GM18507 (cell line): ENCODE measurements at places on chromosomes 16 and 17.

GRCh38 chr16:66289051-66289680 is 77.3 kb upstream of the CDH5 start:
- DNase-seq = no peak

DNA sequence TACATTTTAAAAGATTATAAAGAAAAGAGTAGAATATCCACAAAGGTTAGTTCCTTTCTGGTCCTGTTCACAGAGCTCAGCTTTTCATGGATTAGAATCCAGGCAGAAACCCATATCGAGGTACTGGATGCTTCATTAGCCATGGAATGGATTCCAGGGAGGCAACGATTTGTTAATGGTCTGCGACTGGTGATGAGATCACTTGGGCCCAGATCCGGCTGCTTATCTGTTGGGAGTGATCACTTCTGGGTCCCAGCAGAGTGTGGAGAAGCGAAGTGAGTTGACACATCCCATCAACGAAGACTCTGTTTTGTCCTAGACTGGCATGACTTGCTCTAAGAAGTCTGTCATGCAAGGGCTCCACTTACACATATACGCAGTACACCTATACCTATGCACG is 165.8 kb downstream of the MAF start:
- DNase-seq = no peak

DNA sequence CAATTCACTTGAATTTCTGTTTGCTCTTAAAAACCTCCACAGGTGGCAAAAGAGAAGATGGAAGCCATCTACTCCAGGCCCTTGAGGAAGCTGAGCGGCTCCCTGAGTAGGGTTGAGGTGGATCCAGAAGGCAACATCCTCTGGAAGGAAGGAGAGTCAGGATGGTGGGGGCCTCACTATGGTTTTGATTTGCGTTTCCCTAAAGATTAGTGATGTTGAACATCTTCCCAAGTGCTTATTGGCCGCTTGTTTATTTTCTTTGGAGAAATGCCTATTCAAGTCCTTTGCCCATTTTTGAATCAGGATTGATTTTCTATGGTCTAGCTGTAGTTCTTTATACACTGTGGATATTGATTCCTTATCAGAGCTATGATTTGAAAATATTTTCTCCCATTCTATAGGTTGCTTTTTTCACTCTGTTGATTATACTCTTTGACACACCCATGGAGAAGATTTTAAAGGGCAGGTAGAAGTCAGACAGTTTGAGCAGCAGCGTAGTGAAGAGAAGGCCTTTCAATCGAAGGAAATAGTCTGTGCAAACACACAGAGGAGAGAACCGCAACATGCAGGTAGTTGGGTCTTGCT is 58.6 kb downstream of the WSB1 start:
- no peak for DNase-seq

GRCh38 chr17:8670421-8670820 is 39.9 kb upstream of the MYH10 start:
- no peak for DNase-seq

DNA sequence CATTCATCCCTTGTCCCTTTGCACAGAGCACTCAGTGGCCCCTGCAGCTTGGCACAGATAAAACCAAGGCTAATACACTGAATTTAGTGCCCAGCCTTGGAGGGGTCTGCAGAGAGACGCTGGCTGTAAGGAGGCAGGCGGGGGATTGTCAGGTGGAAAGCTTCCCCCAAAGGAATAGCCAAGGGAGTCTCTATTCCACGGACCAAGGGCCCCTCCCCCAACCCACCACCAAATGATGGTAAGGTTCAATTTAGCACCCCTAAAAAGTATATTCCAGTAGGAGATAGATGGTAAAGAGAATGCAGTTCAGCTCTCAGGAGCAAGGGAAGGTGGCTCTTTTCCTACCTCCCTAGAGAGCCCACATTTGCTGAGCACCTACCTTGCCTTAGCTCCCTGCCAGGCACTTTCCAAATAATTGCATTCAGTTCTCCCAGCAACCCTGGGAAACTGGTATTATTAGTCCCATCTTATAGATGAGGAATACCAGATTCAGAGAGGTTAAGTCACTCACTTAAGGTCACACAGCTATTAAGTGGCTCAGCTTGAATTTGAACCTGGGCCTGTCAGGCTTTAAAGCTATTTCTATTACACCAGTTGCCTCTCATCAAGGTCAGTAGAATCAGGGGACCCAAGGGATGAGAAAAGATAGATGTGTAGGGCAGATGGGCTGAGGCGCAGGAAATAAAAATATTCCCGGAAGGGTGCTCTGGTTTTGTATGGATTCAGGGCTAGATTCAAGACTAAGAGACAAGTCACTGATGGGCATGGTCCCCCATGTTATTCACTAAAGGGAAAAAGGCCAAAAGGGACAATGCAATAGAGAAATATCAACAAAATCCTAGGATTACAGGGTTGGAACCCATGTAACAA is 20.0 kb upstream of the ZFHX3 start:
- no peak for DNase-seq

DNA sequence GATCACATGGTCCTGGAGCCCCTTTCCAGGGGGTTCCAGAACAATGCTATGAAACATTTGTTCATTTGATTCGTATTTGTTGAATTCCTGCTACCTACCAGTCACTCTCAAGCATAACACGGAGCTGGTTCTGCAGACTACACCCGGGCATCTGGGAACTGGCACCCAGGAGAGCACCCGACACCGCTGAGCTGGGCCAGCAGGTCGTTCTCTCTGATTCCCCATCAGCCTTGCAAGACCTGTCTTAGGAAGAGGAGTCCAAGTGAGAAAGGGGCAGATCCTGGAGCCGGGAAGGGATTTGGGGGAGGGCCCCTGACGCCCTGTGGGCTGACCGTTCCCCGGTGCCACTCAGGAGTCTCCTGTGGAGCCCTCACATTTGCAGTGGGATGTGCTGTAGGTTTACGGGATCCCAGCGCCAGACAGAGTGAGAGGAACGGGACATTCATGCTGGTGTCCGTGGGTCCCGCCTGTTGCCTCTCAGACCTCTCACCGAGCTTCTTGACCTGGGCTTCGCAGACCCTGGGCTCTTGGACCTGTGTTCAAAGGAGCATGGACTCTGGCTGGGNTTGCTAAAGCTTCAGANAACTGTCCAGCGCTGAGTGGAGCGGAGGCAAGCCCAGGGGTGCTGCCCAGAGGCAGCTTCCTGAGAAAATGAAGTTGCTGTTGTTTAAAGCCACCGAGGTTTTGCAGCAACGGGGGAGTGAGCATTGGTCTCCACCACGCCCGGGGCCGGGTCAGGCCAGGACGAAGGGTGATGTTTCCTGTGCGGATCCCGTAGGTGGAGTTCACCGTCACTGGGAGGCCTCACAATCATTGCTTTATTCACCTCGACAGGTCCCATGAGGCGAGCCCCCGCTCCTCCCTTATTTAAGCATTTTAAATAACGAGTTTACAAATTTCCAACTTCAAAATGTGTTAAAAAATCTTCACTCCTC is 49.2 kb downstream of the METRNL start:
- no peak for DNase-seq

GRCh38 chr17:1112875-1113274 is 66.9 kb downstream of the ABR start:
- no peak for DNase-seq
